ENCODE measurements at places on chromosomes 5 and 9. TPM values are rescaled to one million over a fixed set of nuclear protein-coding genes. Genes with fewer than 3 reads are reported as not detected.

DNA sequence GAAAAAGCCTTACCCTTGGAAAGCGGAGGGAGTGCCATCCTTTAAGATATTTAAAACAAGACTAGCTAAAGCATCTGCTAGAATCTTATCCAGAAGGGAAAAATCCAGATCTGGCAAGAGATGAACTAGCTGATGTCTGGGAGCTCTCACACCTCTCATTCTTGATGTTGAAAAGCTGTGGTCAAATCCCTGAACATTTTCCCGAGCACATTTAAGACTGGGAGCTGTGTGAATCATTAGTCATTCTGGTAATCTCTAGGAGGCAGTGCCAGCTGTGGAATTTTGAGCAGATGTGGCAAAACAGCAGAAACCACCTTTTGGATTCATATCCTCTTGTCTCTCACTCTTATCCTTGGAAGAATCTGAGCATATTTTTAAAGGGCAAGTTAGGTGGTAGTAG is 218.0 kb downstream of the MAN2A1 start:
- DNase-seq: no peak

SPATA31D3 gene
- total RNA-seq: not detected

DNA sequence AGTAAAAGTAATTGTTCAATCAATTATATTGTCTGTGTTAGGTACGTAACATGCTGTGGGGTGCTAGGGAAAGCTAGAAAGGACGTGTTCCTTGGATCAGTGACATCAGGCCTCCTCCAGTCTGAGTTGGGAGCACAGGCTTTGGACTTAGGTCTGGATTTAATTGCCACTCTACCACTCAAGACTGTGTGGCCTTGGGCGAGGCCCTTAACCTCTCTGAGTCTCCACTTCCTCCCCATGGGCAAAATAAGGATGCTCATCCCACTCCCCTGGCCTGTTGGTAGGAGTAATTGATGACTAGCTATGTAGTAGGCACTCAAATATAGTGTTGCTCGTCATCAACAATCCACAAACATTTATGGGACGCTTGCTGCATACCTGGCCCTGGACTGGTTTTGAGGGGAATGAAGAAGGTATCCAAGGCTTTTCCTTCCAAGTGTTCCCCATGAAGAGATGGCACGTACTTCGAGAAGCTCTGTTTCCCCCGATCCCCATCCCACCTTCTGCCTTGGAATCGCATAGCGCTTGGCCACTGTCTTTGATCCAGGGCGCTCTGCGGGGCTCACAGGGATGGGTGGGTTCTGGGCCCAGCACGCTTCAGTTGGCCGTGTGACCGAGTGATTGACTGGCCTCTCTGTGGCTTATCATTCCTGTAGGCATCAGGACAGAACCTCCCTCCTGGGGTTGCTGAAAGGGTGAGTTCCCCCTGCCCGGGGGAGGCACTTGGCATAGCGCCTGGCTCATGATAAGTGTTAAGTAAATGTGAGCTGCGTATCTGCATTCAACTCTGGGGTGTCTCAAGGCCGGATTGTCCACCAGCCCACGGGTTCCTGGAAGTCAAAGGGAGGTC is 8.1 kb downstream of the FGF18 start:
- no peak for DNase-seq

DNA sequence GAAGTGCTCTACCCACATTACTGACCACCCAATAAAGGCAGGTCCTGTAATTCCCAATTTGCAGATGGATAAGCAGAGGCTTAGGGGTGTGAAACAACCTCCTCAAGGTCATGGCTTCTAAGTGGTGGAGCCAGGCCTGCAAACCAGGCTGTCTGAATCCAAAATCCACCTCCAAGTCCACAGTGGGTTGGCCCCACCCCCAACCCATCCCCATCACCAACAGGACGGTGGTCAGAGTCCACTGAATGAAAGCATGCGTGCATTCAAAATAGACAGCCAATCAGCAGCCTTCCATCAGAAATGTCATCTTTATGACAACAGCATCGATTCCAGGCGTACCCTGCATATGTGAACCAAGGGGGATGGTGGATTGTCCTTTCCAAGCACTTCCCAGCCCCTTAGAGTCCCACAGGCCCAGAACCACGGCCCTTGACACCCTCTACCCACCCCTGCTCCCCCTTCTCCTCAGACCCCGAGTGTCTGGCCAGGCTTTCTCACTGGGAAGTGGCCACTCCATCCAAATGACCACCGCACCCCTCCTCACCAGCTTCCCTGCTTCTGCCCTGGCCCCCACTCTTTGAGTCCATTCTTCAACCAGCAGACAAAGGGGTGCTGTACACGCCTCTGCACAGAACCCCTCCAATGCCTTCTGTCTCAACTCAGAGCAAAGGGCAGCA is 133.1 kb downstream of the KCNIP1 start:
- DNase-seq: no peak

- no peak for DNase-seq
Observed at GRCh38 chr9:87515006-87515405, 17.3 kb downstream of the DAPK1 start.

IL13 gene
- not detected for total RNA-seq

- no peak for DNase-seq
Observed at GRCh38 chr9:86614871-86615849, 260.9 kb upstream of the TUT7 start.

DNA sequence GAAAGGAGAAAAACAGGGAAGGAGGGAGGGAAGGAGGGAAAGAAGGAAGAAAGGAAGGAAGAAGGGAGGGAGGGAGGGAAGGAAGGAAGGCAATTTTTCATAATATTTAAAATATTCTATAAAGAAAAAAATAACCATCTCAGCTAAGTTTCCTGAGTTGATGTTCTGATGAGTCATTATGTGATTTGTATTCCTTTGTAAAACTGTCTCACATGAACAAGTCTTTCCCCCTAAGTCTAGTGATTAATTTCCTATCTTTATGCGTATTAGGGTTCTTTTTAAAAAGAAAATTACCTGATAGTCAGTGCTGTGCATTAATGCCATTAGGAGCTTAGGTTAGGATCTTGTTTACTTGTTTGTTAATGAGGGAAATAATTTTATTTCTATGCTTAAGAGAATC is 94.1 kb downstream of the RASEF start:
- DNase-seq: no peak

- DNase-seq: peak; percentile 27
Observed at GRCh38 chr9:21854594-21854993, 52.2 kb downstream of the MTAP start.

S100Z gene
- total RNA-seq: not detected

- DNase-seq: no peak
Observed at GRCh38 chr5:108193021-108193795, 188.7 kb downstream of the FBXL17 start.

GRCh38 chr9:134624621-134625181 is 16.9 kb upstream of the COL5A1 start:
- no peak for DNase-seq

DNA sequence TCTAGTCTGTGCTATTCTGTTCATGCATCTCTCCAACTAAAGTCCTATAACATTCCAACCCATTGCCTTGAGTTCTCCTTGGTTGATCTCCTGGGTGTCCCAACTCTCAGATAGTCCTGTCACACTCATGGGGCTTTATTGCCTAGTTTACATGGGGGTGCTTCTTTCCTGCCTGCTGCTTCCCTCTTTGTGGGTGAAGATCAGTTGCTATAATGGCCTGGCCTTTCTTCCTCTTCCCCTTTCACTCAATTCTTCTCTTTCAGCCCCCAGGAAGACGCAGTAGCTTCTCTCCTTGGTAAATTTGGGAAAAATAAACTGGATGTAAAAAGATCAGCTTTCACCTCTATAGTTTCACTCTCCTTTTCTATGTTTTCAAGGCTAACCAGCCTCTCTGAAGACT is 66.5 kb downstream of the PTCD2 start:
- DNase-seq: no peak

DEPDC1B gene
- total RNA-seq: 2.7 TPM

PCDHGB3 gene
- total RNA-seq: 3.4 TPM

DNA sequence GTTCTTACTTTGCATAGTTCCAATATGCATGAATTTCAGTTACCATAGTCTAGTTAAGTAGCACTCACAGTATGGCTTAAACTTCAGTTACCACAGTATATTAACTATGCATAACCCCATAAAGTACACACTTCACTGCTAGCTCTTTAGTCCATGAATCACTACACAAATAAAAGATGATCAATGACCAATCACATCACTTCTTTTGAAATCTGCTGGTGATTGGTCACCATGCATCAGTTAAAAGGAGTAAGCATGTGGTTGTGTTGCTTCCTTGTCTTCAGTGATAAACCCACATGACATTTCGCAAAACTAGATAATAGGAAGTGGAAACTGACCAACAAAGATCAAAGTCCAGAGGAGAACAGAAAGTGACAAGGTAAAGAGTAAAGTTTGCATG is 79.0 kb downstream of the TAF11L14 start:
- no peak for DNase-seq

GRCh38 chr5:98104454-98105188 is 668.8 kb upstream of the RGMB start:
- no peak for DNase-seq

- DNase-seq: peak; percentile 58
Observed at GRCh38 chr5:175867587-175868347, 3.6 kb upstream of the CPLX2 start.

DNA sequence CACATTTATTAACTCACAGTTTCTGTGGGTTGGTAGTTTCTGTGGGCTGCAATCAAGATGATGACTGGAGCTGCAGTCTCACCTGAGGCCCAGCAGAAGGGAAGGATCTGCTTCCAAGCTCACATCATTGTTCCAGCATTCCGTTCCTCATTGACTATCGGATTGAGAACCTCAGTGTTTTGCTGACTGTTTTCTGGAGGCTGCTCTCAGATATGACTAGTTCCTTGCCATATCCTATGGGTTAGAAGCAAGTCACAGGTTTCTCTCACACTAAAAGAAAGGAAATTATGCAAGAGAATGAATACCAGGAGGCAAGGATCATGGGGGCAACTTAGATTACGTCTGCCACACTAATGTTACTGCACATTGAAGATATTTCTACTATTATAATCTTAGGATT is 6.3 kb upstream of the ERAP1 start:
- no peak for DNase-seq
